ENCODE measurements at places on chromosomes 13 and 19. TPM values are rescaled to one million over a fixed set of nuclear protein-coding genes. Genes with fewer than 3 reads are reported as not detected.

DNA sequence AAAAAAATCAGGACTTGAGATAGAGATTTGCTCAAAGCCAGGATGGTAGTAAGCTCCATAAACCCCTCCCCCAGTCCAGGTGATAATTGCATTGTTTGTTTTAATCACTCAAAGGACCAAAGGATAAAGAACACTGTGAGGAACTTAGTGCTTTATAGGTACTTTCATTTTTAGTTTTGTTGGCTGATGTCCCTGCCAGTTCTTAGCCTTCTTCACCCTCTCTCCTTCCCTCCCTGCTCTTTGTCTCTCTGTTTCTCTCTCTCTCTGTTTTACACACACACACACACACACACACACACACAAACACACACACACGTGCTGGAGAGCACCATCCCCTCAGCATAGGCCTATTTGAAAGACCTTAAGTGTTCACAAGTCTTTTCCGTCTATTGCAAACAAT lies 5.2 kb downstream of the FRY start:
- DNase-seq, result no peak

DNA sequence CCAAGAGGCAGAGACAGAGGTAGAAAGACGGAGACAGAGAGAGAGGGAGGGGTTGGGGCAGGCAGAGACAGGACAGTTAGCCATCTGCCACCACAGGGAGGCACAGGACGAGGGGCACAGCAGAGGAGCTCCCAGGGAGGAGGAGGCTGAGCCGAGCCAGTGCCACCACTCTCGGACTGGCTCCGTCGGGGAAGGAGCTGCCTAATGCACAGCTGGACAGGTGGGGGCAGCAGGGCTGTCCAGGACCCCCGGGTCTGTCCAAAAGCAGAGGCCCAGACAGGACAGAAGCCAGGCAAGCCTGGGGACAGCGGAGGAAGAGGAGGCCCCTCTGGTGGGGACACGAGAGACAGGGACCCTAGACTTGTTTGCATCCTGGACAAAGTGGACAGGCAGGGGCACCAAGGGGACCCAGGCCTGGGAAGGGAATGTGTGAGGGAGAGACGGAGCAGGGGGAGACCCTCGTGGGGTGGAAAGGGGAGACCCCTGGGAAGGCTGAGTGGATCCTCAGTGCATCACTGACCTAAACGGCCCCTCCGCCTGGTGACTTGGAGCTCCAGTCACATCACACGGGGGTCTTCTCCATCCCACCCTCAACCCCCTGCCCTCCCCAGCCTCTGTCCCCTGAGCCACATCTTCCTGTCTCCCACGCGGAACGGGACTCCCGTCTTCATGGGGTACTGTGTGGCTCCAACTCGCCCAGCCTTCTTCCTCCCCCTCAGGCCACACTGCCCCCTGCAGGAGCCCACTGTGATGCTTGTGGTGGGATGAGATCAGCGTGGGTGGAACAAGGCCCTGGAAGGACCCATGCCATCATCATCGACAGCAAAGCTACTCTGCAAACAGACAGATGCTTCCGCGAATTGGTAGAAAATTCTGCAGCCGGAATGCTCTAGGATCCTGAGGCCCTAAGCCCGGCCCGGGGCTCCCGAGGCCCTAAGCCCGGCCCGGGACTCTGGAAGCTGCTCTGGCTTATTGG lies 915 bp downstream of the F10 start:
- DNase-seq, result no peak

GRCh38 chr19:18868380-18869022 lies 27.5 kb downstream of the CERS1 start:
- no peak for DNase-seq

DNA sequence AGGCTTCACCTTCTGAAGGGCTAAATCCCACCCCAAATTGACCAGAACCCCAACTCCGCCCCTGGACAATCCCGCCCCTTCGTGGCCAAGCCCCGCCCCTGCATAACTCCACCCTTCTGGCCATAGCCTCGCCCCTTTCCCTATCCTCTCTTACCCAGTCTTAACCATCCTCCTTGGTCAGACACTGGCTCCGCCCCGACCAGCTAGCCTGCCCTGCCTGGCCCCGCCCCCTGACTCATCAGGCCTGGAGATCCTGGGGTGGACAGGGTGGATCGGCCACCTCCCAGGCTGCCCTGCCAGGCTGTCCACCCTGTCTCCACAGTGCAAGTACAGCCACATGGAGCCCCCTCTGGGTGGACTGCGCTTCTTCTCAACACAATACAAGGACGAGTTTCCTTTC lies 8.0 kb upstream of the ZNF358 start:
- DNase-seq, result peak; percentile 80

DNA sequence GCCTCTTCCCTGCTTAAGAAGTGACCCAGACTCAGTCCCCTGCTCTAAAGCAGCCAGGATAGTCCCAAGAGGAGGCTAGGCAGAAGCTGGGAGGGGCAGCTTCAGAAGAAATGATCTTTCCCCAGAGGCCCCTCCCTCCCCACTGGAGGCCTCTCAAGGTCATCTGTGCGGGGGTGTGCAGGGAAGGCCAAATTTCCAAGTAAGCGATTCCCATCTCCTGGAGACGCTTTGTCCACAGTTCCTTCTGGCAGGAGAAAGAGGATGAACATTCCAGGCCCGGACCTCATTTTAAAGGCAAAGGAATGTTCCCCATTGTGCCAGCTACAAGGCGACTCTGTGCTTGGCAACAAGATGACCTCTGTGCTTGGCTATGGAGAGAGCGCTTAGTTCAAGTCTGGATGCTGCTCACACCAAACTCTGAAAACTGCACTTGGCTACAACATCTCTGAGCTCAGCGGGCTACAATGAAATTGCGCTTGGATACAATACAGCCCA lies 23.5 kb downstream of the COL5A3 start:
- no peak for DNase-seq

DNA sequence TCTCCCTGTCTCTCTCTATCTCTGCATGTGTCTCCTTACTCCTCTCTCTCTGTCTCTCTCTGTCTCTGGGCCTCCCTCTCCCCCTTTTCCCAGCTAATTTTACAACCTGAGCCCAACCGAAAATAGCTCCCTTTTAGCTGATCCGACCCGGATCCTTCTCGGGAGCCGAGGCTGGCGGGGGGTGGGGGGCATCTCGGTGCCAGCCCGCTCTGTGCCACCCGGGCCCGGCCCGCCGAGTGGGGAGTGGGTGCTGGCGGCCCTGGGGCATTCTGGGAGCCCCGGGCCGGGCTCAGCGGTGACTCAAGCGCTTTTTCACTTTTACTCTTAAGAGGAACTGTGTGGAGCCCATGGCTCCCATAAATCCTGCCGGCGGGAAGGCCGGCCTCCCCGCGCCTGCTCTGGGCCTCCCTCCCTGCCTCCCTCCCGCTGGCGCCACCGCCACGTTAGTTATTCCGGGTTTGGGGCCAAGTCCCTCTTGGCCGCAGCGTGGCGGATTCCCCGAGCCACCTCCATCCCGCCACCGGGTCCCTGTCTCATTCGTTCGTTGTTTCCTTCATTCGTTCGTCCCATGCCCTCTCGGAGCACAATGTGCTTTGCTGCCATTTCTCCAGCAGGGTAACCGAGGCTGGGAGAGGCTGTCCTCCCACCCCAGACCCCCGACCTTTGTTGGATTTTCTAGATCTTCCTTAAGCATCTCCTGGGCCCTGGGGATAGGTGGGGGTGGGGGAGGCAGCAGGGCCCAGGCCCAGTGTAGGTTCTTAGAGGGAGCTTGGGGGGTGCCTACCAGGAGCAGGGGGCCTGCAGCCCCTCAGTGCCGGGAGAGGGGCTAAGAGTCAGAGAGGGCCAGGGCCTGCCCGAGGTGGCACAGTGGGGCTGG lies 3.2 kb downstream of the NFIC start:
- DNase-seq, result no peak

GRCh38 chr19:29952177-29952576 lies 10.1 kb downstream of the URI1 start:
- DNase-seq, result no peak

RCBTB2 gene
- 11.5 TPM for total RNA-seq

KCNN1 gene
- 0.34 TPM for total RNA-seq

KIR3DL2 gene
- total RNA-seq, result not detected

RFPL4A gene
- total RNA-seq, result not detected

SSC5D gene
- total RNA-seq, result 15.2 TPM

SIAH3 gene
- 0.08 TPM for total RNA-seq

MBD3L1 gene
- not detected for total RNA-seq
